ENCODE measurements at places on chromosomes 7 and 10.

- DNase-seq: no peak
These were observed 53.6 kb upstream of the PRR15 start for GRCh38 chr7:29510028-29510427.

- DNase-seq: no peak
These were observed 268.0 kb downstream of the ADRA2A start for GRCh38 chr10:111344804-111345203.

DNA sequence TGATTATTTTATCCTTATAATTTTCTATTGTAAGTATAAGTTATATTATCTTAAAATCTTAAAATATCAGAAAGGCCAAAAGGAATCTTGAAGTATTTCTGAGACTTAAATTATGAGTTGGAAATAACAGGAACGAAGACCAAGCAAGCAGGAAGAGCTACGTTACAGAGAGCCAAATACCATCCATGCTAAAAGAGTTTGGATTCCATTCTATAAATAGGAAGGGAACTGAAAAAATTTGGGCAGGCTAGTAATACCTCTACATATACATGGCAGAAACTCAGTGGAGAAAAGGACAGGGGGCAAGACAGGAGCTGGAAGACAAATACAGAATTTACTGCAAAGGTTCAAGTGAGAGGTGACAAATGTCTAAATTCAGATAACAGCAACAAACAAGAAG lies 16.7 kb downstream of the ITGB1 start:
- no peak for DNase-seq

GRCh38 chr7:86768394-86768793 lies 124.7 kb downstream of the GRM3 start:
- DNase-seq: no peak

DNA sequence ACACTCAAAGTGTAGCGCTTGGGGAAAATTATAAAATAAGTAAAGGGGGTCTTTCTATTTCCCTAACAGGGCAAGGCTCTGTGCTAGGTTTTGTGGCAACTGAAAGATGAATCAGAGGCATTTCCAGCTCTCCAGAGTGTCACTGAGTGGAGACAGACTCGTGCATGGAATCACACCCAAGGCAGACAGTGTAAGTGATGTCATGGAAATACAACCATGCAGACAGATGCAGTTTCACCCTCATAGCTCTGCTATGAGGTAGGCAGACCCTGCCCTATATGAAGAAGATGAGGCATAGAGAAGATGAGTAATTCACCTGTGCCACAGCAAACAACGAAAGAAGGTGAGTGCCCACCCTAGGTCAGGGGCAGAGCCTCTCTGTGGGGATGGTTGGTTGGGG lies 57.2 kb upstream of the PITRM1 start:
- no peak for DNase-seq

GRCh38 chr7:70719125-70719524 lies 412.8 kb upstream of the GALNT17 start:
- DNase-seq: peak; percentile 35
